ENCODE measurements at places on chromosomes 4 and X.
A peak's percentile ranks its signal among the peaks of the same experiment; 100 is the strongest.

DNA sequence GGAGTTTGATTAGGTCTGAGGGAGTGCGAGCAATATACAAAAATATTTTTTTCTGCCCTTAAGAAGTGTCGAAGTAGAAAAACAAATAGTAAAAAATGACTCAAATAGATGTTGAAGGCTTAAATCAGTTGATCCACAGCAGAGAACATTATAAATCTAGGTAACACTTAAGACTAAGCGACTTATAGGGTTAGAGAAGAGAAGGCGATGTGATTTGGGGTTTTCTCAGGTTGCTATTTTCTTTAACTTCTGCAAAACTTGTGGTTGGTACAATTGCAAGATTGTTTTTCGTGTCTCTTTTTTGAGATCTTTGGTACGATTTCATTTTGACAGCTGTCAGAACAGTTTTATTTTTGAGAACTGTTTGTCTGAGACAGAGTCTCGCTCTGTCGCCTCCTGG is 1479.5 kb downstream of the PCDH7 start:
- no peak for ATAC-seq

DNA sequence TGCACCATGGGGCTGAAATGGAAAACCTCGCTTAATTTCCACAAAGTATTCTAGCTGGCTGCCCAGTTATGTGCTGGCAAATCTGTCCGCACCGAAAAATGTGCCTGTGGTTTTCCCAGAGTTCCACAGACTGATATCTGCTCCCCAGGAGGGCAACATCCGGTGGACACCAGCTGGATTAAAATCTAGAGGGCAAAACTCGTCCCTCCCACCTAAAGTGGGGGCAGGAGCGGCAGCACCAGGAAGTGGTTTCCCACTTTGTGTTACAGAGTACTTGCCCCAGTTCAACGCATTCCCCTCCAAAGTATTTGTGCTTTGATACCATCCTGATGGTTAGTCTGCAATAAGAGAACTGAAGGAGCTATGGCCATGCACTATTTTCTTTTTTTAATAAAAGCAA is 187.6 kb downstream of the TSPAN5 start:
- ATAC-seq, result no peak

- no peak for ATAC-seq
Observed at GRCh38 chr4:522438-522837, 23.4 kb downstream of the PIGG start.

- ATAC-seq, result peak; percentile 100
Observed at GRCh38 chr4:47631161-47631560, 146.1 kb downstream of the ATP10D start.

DNA sequence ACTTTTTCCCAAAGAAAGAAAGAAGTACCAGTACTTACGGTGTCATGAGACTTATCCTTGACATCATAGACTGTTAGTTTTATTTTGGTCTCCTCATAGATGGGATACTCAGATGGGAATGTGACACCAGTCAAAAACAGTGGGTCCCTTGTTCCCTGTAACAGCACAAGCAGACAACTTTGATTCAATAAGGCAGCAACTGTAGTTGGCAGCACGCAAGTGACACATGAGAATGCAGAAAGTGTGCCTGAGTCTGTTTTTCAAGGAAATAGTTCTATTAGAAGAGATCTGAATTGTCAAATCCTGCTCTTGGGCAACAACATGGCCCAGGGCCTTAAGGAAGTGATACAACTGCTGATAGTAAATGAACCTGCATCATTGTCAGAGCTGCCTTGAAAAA is 443.2 kb downstream of the INPP4B start:
- ATAC-seq, result no peak

GRCh38 chr4:27081675-27082586 is 221.3 kb downstream of the STIM2 start:
- ATAC-seq, result peak; percentile 65

DNA sequence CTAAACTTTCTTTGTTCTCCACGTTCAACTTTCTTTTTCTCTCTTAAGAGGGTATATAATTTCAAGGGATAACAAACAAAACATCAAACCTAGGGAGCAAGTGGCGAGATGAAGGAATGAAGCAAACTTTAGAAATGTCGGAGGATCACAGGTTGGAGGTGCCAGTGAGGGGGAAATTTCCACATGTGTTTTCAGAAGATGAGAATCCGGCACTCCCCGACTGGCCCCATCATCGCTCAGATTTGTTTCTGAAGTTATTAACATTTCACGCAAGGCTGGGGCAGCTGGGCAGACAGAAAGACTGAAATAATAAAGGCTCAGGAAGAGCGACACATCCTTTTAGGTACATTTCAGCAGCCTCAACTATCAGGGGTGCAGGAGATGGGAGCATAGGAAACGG is 134.9 kb downstream of the SMIM20 start:
- no peak for ATAC-seq

DNA sequence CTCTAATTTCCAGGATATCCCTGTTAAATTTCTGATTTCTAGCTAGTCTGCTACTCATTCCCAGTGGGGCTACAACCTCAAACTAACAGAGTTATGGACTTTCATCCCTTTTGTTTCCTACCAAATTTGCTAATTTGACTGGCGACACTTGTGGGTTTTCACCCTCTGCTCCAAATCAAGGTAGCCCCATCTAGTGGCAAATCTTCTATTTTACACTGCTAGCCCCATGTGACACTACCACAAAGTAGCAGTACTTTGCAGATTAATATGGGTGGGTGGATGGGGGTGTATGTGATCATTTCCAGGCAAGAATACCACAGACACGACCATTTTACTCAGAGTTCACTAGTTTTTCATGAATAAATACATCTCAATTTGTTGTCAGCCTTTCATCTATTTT is 150.3 kb downstream of the MSL3 start:
- peak; percentile 78 for ATAC-seq

- no peak for ATAC-seq
Observed at GRCh38 chrX:98516120-98516519, 1632.4 kb downstream of the RPA4 start.

DNA sequence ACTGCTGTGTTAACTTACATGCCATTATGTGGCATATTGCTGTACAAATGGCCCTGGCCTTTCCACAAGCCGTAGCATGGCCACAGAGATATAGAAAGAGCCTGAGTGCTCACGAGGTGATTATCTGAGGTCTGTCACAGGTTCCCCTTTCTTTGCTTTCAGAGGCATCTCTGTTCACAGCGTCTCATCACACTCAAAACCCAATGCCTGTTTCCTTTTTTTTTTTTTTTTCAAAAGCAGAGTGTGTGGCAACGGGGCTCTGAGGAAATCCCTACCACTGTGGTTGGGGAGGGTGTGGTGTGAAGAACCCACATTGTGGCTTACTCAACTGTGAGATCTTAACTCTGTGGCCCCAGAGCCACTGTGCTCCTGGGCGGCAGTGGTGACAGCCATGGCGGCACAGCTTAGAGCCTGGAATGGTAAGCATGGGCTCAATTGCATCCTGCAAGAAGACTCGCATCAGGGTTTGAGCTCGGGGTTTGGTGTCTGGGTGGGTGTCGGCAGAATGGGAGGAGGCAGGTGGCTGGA is 30.8 kb downstream of the RTL5 start:
- no peak for ATAC-seq

DNA sequence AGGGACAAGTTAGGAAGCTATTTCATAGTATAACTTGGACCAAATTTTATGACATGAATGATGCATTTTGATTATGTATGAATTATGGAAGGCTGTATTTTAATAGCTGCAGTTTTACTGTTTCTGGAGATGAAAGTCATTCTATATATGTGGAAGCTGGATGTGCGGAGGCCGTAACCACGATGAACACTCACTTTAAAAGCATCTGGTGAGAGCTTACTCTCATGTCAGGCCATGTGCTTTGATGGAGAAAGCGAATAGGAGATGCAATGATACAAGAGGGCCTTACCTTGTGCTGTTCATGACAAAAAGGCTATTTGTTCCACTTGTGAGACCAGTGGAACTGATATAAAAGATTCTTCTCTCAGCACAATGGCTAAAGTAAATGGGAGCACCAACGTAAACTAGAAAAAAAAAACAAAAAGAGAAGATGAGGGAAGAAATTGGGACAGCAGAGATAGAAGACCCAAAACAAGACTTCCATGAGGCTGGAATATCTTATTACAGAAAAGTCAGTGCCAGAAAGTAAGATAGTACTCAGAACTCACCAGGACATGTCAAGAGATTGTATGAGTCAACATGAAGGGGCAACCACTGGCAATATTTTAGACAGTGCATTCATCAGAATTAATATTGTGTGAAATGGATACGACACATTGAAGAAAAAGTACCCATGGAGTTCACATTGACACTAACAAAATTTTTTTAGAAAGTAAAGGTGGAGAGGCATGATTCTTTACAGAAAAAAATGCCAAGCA is 63.3 kb upstream of the GAB1 start:
- no peak for ATAC-seq

- ATAC-seq, result peak; percentile 96
Observed at GRCh38 chrX:107542500-107542899, 85.8 kb upstream of the PRPS1 start.

- ATAC-seq, result no peak
Observed at GRCh38 chr4:11408233-11408967, 20.3 kb downstream of the HS3ST1 start.

DNA sequence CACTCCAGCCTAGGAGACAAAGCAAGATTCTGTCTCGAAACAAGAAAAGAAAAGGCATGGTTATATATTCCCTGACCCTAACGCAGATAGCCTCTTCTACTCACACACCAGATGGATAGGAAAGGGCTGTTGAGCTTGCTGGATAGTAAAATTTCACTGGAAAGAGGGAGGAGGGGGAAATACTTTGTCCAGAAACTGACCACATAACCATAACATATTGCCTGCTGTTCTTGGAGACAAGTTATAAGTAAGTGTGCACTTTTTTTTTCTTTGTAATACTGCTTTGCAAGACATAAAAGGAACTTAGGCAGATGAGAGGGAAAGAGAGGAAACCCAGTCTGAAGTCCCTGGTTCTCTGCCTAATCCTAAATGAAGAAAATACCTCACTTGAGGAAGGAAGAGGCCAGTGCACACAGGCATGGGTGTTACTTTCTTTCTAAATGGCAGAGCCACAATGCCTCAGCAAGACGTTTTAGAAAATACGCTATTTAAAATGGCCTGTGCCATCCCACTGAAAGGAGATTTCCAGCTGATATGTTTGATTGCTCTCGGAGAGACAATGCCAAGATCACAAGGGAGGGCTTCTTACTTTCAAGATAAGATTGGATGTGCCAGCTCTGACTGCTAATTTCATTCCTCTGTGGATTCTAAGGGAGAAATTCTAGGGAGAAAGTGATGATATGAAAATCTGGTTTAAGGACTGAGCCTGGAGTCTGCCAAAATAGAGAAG is 140.6 kb downstream of the DCTD start:
- ATAC-seq, result no peak

DNA sequence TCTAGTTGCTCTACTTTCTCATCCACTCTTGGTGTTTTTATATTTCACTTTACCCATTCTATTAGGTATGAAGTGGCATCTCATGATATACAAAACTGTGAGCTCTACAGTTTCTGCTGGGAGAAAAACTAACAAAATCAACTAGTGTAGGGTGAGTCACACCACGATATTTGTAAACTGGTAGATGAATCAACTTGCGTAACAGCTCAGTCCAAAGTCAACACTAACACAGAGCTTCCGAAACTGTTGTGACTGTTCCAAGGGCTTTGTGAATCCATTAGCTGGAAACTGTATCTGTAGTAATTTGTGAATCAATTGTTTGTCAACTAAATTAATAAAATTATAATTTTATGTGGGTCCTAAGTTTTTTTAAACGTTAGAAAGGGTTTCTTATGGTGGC is 119.8 kb upstream of the TSPAN5 start:
- ATAC-seq, result no peak

DNA sequence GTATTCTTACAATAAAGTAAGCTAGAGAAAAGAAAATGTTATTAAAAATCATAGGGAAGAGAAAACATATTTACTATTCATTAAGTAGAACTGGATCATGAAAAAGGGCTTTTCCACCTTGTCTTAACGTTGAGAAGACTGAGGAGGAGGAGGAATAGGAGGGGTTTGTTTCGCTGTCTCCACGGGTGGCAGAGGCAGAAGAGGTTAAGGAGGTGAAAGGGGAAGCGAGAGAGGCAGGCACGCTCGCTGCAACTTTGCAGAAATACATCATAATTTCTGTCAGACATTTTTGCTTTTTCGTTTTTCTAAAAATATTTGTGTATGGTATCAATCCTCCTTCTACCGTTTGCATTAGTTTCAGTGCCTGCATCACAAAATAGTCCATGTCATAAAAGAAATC is 2375.1 kb upstream of the AGA start:
- no peak for ATAC-seq

DNA sequence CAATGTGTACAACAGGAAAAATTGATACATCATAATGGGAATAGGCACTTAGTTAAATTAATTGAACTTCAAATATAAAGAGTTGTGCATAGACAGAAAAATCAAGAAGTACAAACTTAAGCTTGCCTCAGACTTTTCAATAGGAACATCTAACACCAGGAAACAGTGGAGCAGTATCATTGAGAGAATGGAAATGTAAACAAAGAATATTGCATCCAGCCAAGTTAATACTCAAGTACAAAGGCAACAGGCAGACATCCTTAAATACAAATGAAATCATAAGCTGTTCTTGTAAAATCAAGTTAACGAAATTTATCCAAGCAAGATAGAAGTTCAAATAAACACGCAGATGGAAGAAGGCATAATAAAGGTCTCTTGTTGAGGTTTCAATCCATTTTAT is 71.2 kb upstream of the TLR2 start:
- ATAC-seq, result no peak

GRCh38 chr4:108135549-108136209 is 33.1 kb downstream of the LEF1 start:
- peak; percentile 35 for ATAC-seq

GRCh38 chr4:49221209-49221608 is 235.1 kb downstream of the CWH43 start:
- ATAC-seq, result no peak

- ATAC-seq, result no peak
Observed at GRCh38 chrX:97199501-97199900, 315.8 kb downstream of the RPA4 start.

DNA sequence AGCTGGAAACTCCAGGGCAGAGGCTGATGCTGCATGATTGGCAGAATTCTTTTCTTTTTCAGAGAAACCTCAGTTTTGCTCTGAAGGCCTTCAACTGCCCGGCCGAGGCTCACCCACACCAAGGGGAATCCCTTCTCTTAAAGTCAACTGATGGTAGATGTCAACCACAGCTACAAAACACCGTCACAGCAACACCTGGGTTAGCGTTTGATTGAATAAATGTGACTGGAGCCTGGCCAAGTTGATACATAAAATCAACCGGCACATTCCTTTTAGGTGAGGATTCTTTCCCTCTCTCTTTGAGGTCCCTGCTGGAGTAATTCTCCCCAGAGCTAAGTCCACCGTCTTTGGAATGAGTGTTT is 15.2 kb upstream of the KIAA0232 start:
- no peak for ATAC-seq

DNA sequence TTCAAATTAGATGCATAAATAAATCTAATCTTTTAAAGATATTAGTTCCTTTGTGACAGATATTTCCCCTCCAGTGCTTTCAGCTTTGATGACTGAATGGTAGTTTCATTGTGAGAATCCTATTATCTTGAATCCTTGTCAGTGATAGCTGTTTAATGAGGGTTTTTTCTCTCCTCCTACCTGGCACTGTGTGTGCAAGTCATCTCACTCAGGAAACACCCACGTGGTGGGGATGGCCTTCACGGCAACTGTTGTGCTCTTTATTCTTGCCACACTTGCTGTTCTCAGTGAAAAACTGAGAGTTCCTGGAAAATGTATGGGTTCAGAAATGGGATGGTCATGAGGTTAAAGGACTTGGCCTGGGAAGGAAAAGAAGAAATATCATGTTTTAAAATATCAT is 129.9 kb downstream of the SPRY1 start:
- no peak for ATAC-seq

Measured in motor neuron (in vitro differentiated cells).